ENCODE measurements at places on chromosomes 16 and 17. TPM values are rescaled to one million over a fixed set of nuclear protein-coding genes. Genes with fewer than 3 reads are reported as not detected.

Gene CXCL16
- total RNA-seq = 4.2 TPM

Gene KRTAP9-8
- total RNA-seq = not detected

Gene NQO1
- 66.9 TPM for total RNA-seq

Gene SPPL2C
- total RNA-seq = not detected

GRCh38 chr17:71948703-71949422, 172.0 kb upstream of the SOX9 start:
- no peak for DNase-seq

GRCh38 chr17:80886641-80887573, 104.7 kb upstream of the CHMP6 start:
- no peak for DNase-seq

GRCh38 chr16:30924076-30924912, 922 bp downstream of the FBXL19 start:
- DNase-seq = no peak

DNA sequence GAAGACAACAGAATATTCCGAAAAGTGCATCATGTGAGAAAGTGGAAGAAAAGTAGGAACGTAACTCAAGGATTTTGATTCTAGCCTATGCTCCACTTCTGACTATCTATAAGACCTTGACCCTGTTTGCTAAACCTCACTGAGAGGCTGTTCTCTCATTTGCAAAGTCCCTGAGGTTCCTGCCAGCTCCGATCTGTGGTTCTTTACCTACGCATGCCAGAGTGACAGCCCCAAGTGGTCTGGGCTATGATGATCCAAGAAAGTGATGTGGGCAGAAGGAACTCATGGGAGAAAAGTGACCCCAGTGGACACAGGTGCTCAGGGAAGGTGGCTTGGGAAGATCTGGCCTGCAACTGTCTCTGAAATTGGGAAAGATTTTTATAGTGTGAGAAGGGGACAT, 301.1 kb upstream of the CDH11 start:
- no peak for DNase-seq

GRCh38 chr17:41067281-41067680, 1.6 kb upstream of the KRTAP2-4 start:
- no peak for DNase-seq

GRCh38 chr16:82655720-82656490, 29.1 kb downstream of the CDH13 start:
- no peak for DNase-seq

- no peak for DNase-seq
Measured at GRCh38 chr17:43613917-43614316, 47.8 kb downstream of the MEOX1 start.

- no peak for DNase-seq
Measured at GRCh38 chr16:5045499-5046115, 11.9 kb upstream of the NAGPA start.

- peak; percentile 81 for DNase-seq
Measured at GRCh38 chr17:81329927-81330883, 35.1 kb upstream of the SLC38A10 start.

- no peak for DNase-seq
Measured at GRCh38 chr17:47866941-47867340, 16.0 kb upstream of the SP6 start.

DNA sequence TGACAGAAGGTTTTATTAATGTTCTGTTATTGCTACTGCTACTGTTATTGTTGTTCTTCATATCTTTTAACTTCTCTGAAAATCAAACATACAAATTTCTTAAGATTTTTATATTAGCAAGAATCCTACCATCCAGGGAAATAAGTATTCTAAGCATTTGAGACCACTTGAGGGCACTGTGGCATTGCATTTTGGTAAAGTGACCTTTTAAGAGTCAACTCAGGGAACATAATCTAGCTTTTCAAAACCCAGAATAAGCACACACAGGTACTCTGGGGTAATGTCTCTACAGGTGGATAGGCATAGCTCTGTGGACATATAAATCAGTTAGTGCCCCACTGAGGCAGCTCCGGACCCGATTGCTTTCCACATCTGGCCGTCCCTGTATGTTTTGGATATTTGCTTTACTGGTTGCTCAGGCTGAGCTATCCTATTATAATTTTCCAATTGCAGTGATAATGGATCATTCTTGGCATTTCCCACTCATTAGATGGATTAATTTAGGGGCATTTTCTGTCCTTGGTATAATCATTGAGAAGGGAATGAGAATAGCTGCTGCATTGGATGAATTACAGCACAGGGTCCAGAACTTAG, 1425.1 kb upstream of the CDH8 start:
- peak; percentile 28 for DNase-seq

GRCh38 chr17:59760160-59760559, 52.7 kb downstream of the VMP1 start:
- no peak for DNase-seq

- no peak for DNase-seq
Measured at GRCh38 chr17:81683208-81683583, 401 bp downstream of the ARL16 start.

DNA sequence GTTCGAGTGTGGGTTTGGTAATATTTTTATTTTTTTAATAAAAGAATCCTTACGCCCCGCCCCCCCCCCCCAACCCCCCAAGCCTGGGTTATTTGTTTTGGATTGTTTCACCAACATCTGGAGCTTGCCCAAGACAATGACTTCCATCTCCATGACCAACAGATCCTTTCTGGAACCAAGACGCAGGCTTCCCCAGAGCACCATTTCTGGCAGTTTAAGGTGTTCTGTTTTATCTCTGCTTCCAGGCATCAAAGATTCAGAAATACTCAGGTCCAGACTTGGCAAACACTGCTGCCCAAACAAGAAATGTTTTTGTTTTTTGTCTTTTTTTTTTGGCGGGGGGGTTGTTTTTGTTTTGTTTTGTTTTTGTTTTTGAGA, 56.1 kb downstream of the PLXDC1 start:
- no peak for DNase-seq

GRCh38 chr16:19232988-19233387, 52.5 kb upstream of the CLEC19A start:
- no peak for DNase-seq

Data from H9 (cell line).